ENCODE measurements at places on chromosomes 6 and 20.

DNA sequence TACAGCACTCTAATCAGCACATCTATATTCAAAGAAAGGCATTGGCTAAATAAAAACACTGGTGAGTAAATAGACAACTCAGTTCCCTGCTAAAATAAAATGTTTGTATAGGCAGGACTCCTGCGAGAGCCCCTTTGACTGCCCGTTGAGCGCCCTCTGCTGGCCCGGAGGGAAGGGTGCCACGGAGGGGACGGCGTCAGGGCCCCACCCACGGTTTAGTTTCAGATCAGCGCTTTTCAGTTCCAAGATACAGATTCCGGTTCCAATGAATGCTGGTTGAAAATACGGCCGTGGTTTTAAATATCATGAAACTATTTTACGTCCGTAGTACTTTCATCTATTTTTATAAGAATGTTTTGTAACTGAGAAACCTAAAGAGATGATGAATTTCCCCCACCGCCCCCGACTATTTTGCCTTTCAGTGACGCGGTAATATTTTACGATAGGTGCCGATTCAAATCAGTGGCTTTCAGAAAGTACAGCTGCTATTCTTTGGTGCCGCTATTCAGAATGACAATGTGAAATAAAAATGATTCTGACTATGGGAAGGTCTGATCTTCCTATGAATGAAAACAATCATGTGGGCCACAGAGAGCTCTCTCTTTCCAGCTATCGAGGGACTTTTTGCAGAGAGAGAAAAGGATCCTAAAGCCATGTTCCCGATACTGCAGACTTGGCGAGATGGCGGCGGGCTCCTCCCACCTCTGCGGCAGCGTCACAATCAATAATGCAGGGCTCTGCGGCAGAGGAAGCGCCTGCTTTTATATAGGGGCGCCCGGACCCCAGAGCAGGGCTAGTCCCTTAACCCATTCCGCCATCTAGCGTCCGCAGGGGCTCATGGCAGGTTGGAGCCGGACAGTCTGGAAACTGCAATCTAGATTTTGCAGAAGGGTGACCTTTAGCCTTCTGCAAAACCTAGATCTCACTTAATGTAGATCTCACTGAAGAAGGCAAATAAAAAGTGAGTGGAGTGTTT, 10.6 kb upstream of the CCN6 start:
- DNase-seq, result peak; percentile 80

- peak; percentile 36 for DNase-seq
Measured at GRCh38 chr20:6034134-6034969, 19.5 kb downstream of the LRRN4 start.

DNA sequence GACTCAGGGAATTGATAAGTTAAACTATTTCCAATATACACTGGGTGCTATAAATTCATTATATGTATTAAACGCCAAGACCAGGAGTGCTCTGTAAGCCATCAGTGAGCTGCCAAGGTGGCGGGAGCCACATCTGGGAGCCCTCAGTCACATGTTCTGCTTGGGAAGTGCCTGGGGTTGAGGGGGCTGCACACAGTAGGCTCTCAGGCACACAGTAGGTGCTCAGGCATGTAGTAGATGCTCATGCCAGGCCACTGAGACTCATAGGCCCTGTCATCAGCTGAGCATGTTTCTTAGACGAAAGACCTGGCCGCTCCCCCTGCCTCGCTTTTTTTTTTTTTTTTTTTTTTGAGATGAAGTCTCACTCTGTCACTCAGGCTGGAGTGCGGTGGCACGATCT, 83.3 kb upstream of the BHLHE23 start:
- DNase-seq, result no peak

GRCh38 chr6:108711071-108711470, 137.2 kb upstream of the ARMC2 start:
- no peak for DNase-seq

GRCh38 chr6:89669002-89669401, 30.5 kb upstream of the LYRM2 start:
- DNase-seq, result no peak

DNA sequence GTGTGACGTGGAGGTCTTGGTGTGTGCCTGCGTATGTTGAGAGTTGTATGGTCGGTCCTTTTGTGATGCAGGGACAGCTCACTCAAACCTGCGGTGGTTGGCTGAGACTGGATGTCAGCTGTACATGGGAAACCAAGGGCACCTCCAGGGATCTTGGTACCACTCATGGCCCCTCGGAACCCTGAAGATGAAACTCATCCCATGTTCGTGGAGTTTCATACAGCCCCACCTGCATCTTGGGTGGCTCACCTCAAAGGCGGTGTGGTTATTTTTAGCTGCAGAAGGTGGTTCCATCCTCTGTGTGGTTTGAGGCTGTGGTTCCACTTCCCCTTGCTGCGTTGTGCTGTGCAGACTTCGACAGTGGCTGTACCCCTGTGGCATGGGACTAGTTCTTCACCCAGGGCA, 52.6 kb upstream of the SLC22A1 start:
- DNase-seq, result peak; percentile 78

DNA sequence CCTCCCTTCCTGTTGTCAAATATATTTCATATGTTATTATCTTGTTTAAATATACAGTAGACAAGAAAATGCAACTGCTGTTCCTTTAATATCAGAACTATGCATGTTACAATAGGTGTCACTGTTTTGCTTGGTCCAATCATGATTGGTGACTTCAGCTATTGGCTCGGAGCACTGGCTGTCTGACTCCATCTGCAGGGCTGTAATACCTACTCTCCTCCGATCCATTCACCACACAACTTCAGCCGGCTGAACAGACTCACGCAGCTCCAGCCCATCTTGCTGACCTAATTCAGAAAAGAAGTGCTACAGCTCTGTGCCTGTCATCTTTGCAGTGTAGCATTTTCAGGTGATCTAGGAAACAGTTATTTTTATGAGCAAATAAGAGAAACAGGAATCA, at the start of gene BTBD3:
Gene BTBD3 (plus strand): TSS at position 231 of the 400 bp plus-strand sequence. CDS start 383 bp downstream, outside the sequence.
- DNase-seq, result peak; percentile 93

- peak; percentile 79 for DNase-seq
Measured at GRCh38 chr6:36757206-36757605, 59.6 kb downstream of the RAB44 start.

DNA sequence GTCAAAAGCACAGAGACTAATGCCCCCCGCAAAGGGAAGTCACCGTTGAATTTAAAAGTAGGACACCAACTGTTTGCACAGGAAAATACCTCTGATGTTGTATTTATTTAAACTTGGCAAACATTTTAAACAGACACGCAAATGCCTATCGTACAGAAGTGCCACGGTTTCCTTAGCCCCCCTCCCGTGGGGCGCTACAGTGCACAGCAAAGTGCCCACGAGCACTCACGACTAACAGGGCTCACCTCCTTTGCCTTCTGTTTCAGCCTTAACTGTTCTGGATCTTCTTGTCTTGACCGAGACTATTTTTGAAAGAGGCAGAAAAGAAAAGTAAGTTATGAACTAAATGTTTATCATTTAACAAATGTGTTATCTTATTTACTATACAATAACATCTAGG, 67.8 kb downstream of the TAF4 start:
- DNase-seq, result no peak

- DNase-seq, result no peak
Measured at GRCh38 chr6:11766589-11767450, 11.8 kb downstream of the ADTRP start.

GRCh38 chr20:46218656-46219055, 89.6 kb downstream of the CDH22 start:
- DNase-seq, result no peak

DNA sequence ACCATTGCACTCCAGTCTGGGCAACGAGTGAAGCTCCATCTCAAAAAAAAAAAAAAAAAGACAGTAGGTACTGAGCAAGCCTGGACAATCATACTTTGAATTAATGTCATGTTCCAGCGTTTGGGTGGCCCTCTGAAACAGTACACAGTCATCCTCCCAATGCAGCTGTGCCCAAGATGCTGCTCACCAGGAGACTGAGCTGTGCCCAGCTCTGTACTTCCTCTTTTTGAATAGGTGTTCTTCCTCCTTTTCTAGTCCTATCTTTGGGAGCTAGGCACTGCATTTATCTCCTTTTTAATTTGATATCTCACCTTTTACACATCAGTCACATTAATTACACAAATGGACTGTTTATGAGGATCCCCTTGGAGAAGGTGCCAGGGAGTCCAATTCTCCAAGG, 101.5 kb downstream of the RPP40 start:
- DNase-seq, result no peak

GRCh38 chr6:11616200-11616611, 78.7 kb downstream of the TMEM170B start:
- DNase-seq, result no peak

DNA sequence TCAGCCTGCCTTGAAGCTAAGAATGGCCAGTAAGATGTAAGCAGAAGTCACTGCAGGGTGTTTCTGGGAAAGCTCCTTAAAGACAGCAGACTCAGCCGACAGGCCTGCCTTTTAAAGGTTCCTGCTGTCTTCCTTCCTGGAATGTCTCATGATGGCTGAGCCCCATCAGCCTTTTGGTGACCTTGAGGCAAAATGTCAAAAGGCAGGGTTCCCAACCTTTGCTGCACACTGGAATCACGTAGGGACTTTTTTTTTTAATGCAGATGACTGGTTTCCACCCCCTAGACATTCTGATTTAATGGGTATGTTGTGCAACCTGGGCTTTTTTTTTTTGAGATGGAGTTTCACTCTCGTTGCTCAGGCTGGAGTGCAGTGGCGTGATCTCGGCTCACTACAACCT, 11.6 kb downstream of the MDGA1 start:
- no peak for DNase-seq

- DNase-seq, result no peak
Measured at GRCh38 chr20:24672886-24673677, 203.7 kb downstream of the SYNDIG1 start.

GRCh38 chr6:110044096-110044495, 66.0 kb downstream of the GPR6 start:
- DNase-seq, result no peak

DNA sequence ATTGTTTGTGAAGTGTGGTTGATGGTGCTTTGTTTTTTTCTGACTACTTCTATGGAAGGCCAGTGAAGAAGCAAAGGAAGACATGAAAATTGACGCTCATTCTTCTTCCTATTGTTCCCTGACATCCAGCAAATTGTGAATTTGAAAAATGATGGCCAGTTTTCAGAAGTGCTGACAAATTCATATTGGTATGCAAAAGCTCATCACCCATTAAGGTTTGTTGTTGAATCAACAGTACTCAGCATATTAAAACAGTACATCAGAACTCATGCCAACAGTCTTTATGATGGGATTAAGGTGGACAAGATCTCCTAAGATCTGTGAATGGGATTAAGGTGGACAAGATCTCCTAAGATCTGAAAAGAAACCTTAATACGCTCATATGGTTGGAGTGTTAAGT, 1.0 kb upstream of the MTG2 start:
- DNase-seq, result no peak

- no peak for DNase-seq
Measured at GRCh38 chr6:167054987-167055386, 55.8 kb downstream of the CEP43 start.

GRCh38 chr6:33195304-33196165, 3.3 kb upstream of the COL11A2 start:
- DNase-seq, result no peak

GRCh38 chr20:59120919-59121318, 42.7 kb upstream of the ZNF831 start:
- no peak for DNase-seq

GRCh38 chr6:5335020-5335419, 73.7 kb downstream of the FARS2 start:
- DNase-seq, result no peak

DNA sequence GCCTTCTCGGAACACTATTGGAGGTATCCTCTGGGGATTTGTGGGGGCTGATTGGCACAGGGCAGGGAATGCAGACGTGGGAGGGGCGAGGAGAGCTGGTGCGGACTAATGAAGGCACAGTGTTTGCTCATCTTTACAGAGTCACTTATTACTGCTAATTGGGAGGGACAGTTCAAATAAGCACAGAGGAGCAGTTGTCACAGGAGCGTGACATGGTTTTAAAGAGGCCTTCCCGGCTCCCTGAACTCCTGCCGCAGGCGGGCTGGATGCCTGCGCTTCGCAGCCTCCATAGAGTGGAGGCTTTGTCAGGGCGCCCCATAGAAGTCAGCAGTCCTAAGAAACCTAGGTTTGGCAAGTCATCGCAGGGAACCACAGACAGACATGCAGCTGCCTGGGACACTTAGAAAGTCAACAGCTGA, 149.6 kb downstream of the LINC00237 start:
- DNase-seq, result no peak

- no peak for DNase-seq
Measured at GRCh38 chr20:31869942-31870725, at the start of the genes DUSP15 and TTLL9. DUSP15 (minus strand) TSS chr20:31870527; CDS start chr20:31870337, 190 bp downstream. TTLL9 (plus strand) TSS chr20:31870634; CDS start chr20:31871127, 493 bp downstream.

GRCh38 chr6:133277900-133278545, 36.9 kb downstream of the EYA4 start:
- DNase-seq, result no peak

- DNase-seq, result no peak
Measured at GRCh38 chr20:2401527-2401926, 20.8 kb downstream of the TGM6 start.

DNA sequence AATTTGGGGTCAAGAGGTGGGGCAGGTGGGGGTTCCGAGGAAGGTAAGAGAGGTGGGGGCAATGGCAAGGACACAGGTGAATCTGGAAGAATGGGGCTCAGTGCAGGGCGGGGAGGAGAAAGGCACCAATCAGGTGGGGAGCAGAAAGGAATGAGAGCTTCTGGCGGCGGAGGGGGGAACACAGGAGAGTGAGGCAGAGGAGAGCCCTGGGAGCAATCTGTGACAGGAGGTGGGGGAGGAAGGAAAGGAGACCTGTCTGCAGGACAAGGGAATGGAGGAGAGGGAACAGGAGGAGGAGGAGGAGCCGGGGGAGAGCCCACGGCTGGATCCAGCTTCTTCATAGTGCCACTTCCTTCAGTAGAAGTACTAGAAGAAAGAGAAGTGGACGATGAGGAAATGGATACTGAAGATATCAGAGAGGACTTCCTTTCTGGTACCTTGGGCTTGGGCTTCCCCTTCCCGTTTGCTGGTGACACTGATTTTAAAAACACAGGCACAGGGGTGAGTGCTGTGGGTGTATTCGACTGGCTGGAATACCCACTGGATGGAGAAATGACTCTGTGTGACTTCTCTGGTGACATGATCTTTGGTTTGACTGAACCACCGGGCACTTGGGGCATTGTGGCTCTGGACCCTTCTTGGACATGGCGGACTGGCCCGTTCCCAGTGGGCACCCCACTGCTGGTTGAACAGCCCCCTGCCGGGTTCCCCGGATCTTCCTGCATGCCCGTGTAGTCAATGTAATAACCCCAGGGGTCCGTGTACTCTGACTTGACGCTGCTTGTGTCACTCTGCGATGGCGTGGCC, 27.4 kb downstream of the HEBP2 start:
- DNase-seq, result no peak

GRCh38 chr6:40540790-40541189, 46.4 kb downstream of the LRFN2 start:
- DNase-seq, result no peak
